Left cardiac atrium (tissue), 4 donors: ENCODE measurements at places on chromosomes 11 and 22. TPM values are rescaled to one million over a fixed set of nuclear protein-coding genes. Genes with fewer than 3 reads are reported as not detected.
A peak's percentile ranks its signal among the peaks of the same experiment; 100 is the strongest.

DNA sequence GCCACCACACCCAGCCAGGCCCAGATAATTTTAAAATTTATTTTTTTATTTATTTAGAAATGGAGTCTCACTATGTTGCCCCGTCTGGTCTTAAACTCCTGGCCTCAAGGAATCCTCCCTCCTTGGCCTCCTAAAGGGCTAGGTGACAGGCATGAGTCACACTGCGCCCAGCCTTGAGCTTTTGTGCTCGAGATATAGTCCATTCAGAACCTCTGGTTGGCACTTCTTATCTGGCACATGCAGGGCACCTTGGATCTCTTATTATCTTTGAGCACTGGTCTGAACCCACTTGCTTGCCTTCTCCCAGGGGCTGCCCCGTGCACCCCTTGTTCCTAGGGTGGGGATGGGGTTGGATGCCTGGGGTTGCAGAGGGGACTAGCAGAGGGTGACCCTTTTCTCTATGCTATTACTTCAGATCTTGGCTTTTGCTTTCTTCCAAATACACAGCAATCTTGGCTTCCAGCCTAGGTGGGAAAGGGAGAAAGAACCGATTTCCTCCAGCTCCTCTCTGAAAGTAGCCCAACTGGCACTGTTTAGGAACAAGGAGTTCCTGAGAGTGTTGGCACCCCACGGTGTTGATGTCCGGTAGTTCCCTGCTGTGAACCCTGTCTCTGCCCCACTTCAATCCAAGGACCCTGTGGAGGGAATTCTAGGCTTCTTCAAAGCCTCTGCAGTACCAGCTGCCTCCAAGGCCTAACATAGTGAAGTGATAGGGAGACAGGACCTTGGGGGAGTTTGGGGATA lies 1.3 kb upstream of the SLC3A2 start:
- DNase-seq, result no peak

GRCh38 chr11:7435176-7435575 lies 50.1 kb upstream of the OLFML1 start:
- DNase-seq, result no peak

DNA sequence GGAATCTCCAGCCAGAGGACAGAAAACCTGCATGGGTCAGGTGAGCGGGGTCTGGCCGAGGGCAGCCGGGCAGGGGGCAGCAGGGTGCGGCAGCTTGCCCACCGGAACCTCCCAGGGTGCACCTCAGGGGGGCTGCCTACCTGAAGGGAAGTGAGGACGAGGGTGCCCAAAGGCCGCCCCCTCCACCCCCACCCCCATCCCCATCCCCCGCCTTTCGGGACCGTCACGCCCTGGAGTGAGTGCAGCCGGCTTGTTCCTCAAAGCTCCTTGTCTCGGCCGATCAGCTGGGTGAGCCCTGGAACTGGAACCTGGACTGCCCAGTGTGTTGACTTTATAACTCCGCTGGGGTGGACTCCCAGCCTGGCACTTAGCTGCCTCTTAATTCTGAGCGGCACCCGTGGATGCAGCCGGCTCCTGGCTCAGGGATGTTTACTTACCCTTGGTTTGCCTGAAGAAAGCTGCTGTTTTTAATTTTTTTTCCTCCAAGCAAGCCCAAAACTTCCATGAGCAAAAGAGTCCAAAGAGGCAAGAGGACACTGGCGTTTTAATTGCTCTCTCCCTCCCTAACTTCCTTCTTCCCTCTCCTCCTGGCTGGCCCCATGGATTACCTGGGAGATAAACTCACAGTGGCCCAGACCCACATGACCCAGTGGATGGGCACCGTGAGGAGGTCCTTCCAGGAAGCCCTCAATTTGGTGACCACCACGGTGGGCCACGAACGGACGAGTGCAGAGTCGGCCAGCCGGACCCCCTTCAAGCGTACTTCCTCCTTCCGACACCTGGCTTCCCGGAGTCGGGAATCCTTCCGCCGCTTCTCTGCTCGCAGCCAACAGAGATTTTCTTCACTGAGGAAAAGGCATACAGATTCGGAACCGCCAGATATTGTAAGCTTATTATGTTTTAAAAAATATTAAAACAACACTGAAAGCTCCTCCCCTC lies 87.8 kb upstream of the CRYBB3 start:
- DNase-seq, result peak; percentile 42

- DNase-seq, result no peak
Measured at GRCh38 chr11:106021181-106021966, 666 bp downstream of the MSANTD4 start.

GRCh38 chr22:37632174-37633088 lies 7.0 kb upstream of the SH3BP1 start:
- DNase-seq, result no peak

Gene KRTAP5-10
- total RNA-seq, result not detected

Gene SPDYC
- total RNA-seq, result not detected

Gene P2RX6
- total RNA-seq, result 2.2 TPM
